Cortex of kidney (tissue), 1 donor: ENCODE measurements at places on chromosomes 6 and 20.

- DNase-seq = no peak
Observed at GRCh38 chr6:89975991-89976693, 81.9 kb downstream of the GJA10 start.

DNA sequence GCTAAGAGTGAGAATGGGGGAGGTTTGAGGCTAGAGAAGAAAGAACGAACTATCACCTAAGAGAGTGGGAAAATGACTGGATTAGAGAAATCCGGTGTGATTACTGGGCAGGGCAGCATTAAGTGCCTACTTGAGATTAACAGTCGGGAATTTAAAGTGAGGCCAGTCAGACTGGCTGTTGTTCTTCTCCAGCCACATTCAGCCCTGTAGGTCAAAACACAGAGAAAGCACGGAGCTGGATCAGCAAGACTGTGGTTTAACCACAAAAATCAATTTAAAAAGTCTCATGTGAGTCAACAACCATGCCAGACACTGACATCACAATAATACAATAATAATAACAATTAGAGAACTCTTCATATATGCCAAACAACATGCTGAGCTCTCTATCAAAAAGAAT lies 301.9 kb upstream of the SGK1 start:
- no peak for DNase-seq

GRCh38 chr6:139028215-139028657 lies 309 bp upstream of the ABRACL start:
- no peak for DNase-seq

- DNase-seq = no peak
Observed at GRCh38 chr6:121521164-121521555, 85.7 kb downstream of the GJA1 start.

- DNase-seq = no peak
Observed at GRCh38 chr20:4062721-4063606, 47.6 kb upstream of the RNF24 start.
